ENCODE measurements at places on chromosomes 11 and 22.

- no peak for DNase-seq
These were observed 44.3 kb downstream of the FBLN1 start for GRCh38 chr22:45547016-45547345.

DNA sequence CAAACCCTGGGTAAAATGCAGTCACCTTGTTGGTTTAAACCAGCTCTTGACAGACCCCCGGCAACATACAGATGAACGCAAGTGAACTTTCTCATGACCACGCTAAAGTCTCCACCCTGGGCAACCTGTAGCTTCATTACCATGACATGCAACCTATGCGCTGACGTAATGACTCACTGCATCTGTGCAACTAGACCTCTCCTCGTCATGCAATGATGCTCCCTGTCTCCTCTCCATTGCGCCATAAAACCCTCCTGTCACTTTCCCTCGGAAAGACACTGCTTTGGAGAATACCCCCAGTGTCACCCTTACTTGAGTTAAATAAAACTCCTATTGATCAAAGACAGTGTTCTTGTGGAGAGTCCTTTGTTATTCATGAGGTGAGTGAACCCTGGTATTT lies 52.5 kb downstream of the RCN1 start:
- no peak for DNase-seq

DNA sequence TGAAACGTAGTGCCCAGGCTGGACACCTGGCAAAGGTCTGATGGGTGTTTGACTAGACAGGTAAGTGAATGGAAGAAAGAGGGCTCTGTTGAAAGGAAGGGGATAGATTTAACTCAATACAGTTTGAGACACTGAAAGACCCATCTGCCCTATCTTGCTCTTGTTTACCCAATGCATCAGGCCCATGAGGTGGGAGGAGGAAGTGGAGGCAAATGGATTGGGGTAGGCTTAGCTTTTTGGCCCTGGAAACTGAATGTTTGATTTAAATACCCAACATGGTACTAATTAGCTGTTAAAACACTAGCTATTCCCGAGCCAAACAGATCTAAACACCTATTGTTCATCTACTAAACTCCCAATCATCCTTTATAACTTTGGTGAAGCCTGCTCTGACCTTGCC lies 3.5 kb upstream of the UVRAG start:
- no peak for DNase-seq

GRCh38 chr11:119445379-119445778 lies 22.4 kb upstream of the THY1 start:
- no peak for DNase-seq

GRCh38 chr11:30774496-30775232 lies 188.5 kb upstream of the MPPED2 start:
- DNase-seq, result no peak

DNA sequence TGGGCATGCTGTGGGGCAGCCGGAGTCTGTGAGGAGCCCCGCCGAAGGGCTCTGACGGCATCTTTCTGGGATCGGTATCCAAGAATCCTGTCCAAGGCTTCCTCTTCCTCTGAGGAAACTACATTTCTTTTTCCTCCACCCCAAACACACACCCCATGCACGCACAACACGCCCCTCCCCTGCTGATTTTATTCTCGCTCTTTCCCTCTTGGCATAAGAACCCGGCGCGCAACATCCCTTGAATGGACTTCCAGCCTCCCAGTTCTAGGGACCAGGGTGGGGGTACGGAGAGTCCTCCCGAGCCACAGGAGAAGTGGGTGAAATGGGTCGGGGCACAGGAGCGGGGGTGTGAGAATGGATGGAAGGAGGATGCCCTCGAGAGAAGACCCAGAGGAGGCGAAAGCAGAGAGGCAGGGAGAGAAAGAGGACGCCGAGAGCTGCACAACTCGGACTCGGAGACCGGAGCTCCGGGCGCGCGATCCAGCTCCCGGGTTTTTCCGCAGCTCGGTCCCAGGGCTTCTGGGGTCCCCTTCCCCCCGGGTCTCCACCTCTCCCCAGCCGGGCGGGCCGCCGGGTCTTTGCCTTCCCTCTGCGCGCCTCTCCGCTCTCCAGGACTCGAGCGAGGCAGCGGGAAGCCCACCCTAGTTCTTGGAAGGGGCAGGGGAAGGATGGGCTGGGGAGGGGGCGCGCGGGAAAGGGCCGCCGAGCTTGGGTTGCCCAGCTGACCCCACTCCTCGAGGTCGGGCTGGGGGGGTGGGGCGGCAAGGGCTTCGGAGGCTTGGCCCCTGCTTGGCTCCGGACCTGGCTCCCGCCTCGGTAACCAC lies 1.5 kb upstream of the LARGE1 start:
- DNase-seq, result no peak

GRCh38 chr22:40418366-40419201 lies 48.2 kb downstream of the SGSM3 start:
- DNase-seq, result no peak

DNA sequence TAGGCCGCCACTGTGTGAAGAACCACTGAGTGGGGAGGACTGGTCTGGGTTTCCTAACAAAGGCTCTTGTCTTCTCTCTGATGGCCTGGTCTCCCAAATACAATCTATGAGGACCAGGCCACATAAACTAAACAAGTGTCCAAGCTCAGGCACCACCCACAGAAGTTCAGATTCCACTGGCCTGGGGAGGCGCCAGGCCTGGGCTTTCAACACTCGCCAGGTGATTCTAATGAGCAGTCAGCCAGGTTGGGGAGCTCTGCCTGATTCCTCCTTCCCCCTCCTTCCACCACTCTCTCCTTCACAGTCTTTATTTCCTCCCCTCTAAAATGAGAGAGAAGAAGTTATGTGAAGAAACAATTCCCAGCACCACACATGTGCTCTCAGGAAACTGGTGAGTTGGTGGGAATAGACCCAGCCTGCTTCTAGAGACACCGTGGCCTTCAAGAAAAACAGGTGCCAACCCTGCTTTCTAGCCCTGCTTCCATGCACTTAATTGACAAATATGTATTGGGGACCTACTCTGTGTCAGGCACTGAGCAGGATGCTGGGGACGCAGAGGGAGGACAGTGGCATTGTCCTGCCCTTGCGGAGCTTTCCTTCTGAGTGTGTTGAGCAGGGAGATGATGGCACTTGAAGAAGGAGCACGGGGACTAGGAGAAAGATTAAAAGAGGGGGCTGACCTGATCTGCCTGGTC lies 242.5 kb downstream of the TENM4 start:
- no peak for DNase-seq

Measured in smooth muscle cell of the brain vasculature (primary cell).